Brain pericyte (primary cell): ENCODE measurements at places on chromosomes 11 and 22.

- DNase-seq = no peak
Observed at GRCh38 chr22:19723983-19724827, 866 bp downstream of the GP1BB start.

GRCh38 chr11:65254724-65255123 is 7.0 kb upstream of the POLA2 start:
- no peak for DNase-seq

- DNase-seq = no peak
Observed at GRCh38 chr11:67273260-67273990, 7.2 kb downstream of the GRK2 start.

DNA sequence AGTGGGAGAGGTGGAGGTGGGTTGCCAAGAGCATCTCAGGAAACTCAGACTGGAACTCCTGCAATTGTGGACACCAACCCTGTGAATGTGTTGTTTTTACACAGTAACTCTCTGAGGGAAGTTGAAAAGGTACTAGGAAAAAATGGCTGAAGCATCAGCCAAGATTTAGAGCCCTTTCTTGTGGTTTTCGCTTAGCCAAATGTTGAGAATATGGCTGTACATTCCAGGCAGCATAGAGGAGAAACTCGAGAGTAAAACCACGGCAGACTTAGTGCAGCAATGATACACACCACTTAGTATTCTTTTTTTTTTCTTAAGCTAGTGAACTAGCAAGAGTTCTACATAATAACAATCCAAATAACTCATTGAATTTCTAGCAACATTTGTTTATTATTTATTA is 309.7 kb upstream of the MTNR1B start:
- no peak for DNase-seq

DNA sequence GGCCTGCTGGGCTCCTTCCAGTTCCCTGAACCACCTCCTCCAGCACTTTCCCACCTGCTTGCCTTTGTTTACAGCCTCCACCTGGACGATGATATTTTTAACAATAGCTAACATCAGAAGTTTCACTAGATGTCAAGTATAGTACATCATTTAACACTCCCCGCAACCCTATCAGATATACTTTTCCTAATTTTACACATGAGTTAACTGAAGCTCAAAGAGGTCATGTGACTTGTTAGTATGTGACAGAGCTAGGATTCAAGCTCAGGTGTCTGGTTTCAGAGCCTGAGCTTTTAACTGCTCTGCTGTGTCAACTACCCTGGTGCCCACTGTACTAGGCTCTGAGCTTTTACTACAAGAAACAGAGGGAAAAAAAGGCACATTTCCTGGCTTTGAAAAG is 14.3 kb upstream of the HPX start:
- DNase-seq = no peak

DNA sequence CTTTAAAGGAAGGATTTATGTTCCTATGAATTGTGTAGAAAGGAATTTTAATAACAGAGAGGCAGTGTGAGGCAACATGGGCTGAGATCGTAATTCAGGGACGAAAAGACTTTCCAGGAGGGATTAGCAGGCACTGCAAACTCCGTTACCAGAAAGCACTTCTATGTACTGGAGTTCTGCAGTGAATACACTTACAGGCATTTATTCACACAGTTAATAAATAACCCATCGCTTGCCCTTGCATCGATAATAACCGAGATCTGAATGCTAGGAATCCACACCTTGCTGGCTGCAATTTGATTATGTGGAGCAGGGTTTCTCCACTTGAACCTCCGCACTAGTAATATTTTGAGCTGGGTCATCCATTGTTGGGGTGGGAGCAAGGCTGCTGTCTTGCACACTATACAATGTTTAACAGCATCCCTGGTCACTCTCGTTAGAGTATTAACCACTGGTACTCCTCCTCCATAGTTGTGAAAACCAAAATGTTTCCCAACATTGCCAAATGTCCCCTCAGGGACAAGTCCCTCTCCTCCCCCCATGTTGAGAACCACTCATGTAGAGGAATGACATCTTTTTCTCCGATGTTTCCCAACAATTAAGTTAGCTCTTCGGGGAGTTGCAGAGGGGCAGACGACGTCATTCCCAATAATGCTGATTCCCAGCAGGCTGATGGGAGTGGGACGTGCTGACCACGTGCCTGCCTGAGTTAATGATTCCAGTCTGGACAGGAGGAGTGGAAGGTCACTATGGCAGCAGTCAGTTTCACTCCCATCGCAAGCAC is 99.5 kb downstream of the SNX19 start:
- DNase-seq = no peak

GRCh38 chr22:38981992-38982927 is at the start of gene APOBEC3B:
Gene APOBEC3B (plus strand): TSS chr22:38982347. CDS start chr22:38982454, 107 bp downstream.
- DNase-seq = peak; percentile 65

DNA sequence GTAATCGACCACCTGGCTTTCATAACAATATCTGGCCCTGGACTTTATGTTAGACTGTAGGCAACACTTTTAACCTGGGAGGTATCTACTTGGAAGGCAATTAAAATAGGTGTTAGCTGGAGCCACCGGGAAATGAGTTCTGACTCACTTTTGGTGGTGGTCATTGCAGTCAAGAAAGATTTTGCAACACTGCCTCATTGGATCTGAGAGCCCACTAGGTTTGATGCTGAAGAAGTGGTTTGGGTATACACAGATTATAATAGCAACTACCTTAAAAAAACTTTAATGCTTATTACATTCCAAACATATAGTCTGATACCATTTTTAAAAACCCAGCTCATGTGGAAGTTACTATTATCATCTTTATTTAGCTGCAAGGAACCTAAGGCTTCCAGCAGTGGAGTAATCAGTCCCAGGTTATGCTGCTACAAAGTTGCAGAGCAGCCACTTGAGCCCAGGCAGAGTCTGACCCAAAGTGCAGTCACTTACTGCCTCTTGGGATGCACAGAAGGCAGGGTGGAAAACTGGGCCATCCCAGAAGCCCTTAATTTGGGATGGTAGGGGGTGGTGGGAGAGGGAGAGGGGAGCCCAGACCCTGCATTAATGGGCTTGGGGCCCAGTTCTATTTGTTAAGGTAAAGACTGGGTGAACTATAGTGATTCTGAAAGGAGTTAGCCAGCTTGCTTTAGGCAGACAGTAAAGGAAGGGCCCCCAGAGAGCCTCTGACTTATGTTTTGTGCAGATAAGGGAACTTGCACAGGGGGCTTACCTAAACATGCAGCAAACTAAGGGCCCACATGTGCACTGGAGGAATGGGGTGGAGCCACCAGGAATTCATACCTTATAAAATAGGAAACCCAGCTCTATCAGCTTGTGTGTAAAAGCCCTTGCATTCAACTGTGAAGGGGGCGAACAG is 149.4 kb downstream of the SNX19 start:
- DNase-seq = no peak

- no peak for DNase-seq
Observed at GRCh38 chr11:57512646-57513451, 2.7 kb downstream of the SLC43A1 start.

GRCh38 chr11:64903291-64903833 is 13.6 kb downstream of the ATG2A start:
- DNase-seq = no peak

- no peak for DNase-seq
Observed at GRCh38 chr11:44149651-44150050, 54.2 kb downstream of the EXT2 start.

DNA sequence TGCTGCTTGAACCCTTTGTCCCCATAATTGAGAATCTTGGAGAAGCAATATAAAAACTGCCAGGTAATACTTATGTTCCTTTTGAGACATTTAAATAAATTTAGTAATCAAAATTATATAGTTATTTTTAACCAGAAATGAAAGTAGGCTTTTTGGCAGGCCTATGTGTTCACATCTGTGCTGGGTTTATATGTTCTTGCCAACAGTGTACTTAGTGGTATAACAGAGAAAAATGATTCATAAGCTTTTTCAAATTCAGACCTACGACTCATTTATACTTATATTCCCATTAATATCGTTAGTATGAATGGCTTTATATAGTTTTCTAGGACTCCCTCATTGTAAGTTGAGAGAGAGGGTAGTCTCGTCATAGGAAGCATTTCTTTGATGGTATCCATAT is 79.0 kb downstream of the DDX10 start:
- no peak for DNase-seq

DNA sequence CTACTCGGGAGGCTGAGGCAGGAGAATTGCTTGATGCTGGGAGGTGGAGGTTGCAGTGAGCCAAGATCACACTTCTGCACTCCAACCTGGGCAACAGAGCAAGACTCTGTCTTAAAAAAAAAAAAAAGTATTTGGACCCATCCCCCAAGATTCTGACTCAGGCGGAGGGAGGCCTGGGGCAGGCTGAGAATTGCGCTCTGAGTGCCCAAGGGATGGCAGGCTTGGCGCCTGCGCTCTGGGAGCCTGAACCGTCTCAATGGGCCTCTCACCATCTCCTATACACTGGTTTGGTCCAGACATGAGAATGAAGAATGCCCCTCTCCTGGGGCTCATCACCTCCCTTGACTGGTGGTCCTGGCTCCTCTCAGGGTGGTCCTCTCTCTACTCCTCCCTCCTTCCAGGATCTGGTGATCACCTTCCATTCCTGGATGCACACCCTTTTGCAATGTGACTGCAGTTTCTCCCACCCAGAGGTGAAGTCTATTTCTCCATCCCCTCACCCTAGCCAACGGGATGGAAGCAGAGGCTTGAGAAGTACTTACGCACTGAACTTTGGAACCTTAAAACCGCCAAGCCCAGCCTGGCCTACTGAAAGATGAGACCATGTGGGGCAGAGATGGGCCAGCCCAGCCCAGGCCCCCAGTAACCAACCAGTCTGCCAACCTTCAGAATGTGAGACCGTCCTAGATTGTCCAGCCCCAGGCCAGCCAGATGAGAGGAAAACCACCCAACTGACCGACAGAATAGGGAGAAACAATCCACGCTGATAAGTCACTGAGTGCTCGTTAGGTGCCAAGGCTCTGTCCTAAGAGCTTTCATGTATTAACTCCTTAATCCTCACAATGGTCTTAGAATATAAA is 4.9 kb downstream of the POLR3H start:
- DNase-seq = no peak

DNA sequence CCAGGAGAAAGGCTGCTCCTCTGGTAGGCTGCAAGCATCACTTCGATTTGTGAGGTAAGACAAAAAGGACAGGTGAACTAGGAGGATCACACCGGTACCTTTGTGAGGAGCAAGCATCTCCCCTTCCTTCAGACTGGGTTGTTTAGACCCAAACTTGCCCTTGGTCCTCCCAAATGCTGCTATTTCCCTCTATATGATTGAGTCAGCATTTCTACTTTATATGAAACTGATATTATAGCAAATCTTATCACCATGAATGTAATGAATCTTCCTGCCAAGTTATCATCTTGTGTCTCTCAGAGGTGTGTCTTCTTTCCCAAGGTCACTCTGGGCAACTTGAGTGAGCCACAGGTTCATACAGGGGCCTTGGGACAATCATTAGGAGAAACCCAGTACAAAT is 61.0 kb downstream of the KIRREL3 start:
- no peak for DNase-seq

DNA sequence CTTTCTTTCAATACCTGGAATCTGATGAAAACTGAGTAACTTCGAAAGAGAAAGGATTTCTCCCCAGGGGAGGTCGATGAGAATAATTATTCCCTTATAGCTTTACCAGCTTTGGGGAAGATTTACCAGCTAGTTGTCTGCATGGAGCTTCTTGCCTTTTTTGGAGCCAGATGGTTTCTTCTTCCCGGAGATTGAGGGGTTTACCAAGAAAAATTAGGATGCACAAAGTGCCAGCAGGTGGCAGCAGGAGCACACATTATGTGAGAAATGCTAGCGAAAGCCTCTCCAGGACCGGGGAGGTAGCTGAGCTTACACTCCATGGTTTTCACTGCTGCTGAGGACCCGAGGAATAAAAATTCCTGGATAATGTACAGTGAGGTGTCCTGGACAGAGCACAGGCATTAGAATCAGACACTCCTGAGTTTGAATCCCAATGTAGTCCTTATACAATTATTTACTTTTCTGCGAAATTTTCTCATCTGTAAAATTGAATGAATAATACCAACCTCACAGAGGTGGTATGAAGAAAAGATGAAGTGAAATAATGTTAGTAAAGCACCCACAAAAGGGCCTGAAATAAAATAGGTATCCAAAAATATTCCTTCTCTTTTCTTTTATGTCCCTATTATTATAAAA is 46.0 kb upstream of the PARVA start:
- DNase-seq = peak; percentile 48

- no peak for DNase-seq
Observed at GRCh38 chr11:43419460-43419859, 60.7 kb downstream of the TTC17 start.

DNA sequence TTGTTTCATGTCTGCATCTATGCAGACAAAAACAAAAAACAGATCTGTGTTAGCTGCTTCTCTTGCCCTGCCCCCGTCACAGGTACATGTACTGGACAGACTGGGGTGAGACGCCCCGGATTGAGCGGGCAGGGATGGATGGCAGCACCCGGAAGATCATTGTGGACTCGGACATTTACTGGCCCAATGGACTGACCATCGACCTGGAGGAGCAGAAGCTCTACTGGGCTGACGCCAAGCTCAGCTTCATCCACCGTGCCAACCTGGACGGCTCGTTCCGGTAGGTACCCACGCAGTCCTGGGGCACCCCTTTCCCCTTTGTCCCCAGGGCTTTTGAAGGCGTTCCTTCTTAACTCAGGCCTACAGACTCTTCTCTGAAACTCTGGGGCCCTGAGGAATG is 45.2 kb downstream of the LRP5 start:
- DNase-seq = no peak

DNA sequence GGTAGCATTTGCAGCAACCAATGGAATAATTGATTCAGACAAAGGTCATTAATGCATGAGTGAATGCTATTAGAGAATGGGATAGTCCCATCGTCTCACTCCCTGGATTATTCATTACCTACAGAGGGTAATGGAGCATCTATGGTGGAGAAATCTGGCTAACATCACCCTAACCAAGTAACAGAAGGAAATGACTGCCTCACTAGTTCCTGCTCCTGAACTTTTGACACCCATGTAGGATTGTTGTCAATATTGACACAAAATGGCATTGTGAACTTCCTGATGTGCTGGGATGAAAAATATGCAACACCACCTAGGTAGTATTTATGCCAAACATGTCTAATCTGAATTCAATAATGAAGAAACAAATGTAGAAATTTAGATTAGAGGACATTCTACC is 44.0 kb upstream of the KIRREL3 start:
- no peak for DNase-seq

- DNase-seq = no peak
Observed at GRCh38 chr22:49218142-49218541, 609.5 kb downstream of the BRD1 start.

GRCh38 chr11:44774731-44775130 is 48.0 kb downstream of the TSPAN18 start:
- no peak for DNase-seq

GRCh38 chr22:44995715-44996114 is 14.1 kb downstream of the PHF21B start:
- DNase-seq = no peak

- DNase-seq = no peak
Observed at GRCh38 chr11:122127020-122127419, 11.0 kb upstream of the BLID start.
